ENCODE measurements at places on chromosomes 1 and 21.
A peak's percentile ranks its signal among the peaks of the same experiment; 100 is the strongest.

DNA sequence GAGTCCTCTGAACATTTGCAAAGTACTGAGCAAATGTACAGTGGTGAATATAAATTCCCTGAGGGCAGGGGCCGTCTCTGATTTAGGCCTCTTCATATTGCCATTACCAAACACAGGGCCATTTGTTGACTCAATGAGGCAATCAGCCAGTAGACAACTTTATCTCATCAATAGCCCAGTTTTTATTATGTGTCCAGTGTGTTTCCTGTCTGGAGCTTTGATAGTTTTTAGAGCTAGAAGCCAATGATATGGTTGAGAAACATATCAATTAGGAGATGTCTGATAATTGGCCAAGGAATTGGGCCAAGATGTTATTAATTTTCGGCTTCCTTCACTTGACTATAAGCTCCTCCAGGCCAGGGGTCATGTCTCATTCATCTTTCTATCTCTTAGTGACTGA lies 163.0 kb downstream of the ROR1 start:
- no peak for DNase-seq

DNA sequence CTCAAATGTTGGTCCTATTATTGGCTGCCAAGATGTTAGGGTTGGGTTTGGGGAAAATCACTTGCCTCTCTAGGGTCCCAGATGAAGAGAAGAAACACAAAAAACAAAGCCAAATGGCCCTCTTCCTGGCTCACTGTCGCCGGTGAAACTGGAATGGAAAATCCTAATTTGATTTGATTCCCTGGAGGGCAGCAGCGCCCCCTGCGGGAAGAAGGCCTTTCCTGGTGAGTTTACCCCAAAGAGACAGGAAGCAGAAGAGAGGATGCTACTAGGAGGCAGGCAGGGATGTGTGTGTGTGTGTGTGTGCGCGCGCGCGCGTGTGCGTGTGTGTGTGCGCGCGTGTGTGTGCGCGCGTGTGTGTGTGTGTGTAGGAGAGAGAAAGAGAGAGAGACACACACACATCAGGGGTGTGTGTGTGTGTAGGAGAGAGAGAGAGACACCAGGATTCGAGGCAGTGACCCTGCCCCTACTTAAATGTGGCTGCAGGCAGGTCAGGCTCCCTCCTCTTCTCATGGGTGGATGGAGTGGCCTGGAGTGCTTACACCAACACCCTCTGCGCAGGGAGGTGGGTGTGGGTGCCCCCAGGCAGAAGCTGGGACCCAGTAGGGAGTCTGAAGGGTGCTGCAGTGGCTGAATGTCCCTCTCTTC lies 3.1 kb upstream of the SELENON start:
- peak; percentile 92 for DNase-seq

GRCh38 chr1:181104790-181105133 lies 16.3 kb downstream of the IER5 start:
- no peak for DNase-seq

GRCh38 chr21:21713651-21714180 lies 715.5 kb downstream of the NCAM2 start:
- no peak for DNase-seq

GRCh38 chr1:46717654-46718053 lies 1.3 kb downstream of the EFCAB14 start:
- no peak for DNase-seq

GRCh38 chr1:203276408-203276807 lies 28.9 kb upstream of the BTG2 start:
- DNase-seq: no peak

GRCh38 chr1:203180611-203181330 lies 5.1 kb upstream of the MYBPH start:
- no peak for DNase-seq

- DNase-seq: no peak
Measured at GRCh38 chr1:70897273-70897672, 150.3 kb downstream of the PTGER3 start.

DNA sequence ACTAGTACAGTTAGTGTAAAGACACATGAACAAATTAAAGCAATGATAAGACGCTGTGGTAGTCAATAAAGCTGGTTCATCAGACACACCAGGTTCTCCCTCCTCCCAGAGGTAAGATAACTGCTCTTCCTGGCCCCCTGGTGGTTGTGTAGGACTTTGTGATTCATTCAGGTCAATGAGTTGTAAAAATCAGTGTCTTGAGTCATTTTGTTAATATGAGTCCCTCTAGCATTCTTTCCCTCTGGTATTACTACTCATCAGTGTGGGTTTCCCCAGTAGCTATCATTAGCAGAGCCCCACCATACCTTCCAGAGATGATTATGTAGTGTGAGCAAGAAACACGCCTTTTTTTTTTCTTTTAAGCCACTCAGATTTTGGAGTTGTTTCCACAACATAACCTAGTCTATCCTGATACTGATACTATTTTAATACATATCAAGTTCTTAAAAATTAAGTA lies 3.6 kb upstream of the SETDB1 start:
- DNase-seq: peak; percentile 83

GRCh38 chr1:10866321-10867093 lies 70.1 kb upstream of the CASZ1 start:
- no peak for DNase-seq

- DNase-seq: no peak
Measured at GRCh38 chr1:55593298-55593697, 378.1 kb upstream of the USP24 start.

DNA sequence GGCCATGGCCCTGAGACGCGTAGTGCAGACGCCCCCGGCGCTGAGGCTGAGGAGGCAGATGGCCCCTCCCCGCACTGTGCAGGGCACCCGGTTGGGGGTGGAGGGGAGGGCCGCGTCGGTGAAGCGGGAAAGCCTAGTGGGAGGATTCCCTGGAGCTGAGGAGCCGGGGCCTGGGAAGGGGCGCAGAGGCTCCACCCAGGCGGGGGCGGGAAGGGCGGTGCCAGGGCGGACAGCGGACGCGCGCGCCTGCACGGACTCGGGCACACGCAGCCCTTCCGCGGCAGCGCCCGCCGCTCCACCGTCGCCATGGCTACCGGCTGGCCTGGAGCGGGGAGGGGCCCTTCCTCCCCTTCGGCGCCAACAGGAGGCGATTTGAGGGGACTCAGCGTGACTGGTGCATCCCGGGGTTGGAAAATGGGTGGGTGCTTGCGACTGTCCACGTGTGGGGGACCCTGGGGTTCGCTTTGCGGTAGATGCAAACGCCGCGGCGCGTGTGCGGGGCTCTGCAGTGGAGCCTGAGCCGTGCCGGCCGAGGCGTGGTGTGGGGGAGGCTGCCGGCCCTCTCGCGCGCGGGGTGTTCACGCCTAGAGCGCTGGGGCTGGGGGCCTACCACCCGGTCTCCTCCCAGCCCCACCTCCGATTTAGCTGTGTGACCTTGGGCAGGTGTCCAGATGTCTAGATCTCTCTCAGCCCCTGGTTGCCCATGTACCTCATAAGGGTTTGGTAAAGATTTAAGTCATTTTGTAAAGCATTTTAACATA lies 35.1 kb downstream of the PTPRF start:
- DNase-seq: peak; percentile 70

DNA sequence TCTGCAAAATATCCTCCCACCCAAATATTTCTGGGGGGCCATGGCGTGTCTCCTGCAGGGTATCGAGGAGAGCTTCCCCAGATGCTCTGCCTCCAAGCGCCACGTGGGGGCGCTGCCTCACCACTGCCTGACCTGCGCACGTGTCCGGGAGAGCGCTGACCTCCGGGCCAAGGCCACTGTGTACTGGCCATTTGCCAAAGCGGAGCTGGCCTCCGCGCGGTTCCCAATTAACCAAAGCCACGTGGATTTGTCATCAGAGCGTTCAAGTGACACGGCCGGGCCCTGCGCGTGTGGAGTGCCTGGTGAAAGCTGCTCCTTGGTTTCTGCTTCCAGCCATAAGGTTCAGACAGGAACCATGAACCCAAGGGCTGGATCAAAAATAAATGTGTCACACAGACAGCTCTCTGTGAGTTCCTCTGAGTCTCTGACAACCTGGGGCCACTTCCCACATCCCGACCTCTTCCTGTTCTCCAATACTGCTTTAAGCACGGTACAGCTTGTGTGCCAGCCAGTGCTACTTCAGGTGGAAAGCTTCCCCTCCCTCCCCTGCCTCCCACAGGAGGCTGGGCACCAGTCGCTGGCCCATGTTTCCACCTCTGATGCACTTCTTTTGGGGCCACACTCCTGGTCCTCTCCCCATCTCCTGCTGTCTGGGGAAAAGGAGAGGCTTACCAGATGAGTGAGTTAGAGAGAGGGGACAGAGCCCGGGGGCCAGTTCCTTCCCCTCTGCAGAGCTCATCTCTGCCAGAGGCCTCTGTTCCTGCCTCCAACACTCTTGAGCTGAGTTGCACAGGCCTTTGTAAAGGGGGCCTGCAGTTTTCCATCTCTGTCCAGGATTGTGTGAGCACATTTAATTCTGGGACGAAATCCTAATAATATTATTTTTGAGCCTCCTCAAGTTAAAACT lies 26.1 kb downstream of the ZP4 start:
- peak; percentile 69 for DNase-seq

GRCh38 chr21:32463367-32463766 lies 50.9 kb downstream of the EVA1C start:
- DNase-seq: no peak

- no peak for DNase-seq
Measured at GRCh38 chr1:180907313-180908055, 5.2 kb upstream of the KIAA1614 start.

GRCh38 chr1:220222939-220223338 lies 49.3 kb downstream of the RAB3GAP2 start:
- DNase-seq: no peak

GRCh38 chr1:172588296-172589291 lies 55.6 kb downstream of the SUCO start:
- DNase-seq: no peak

DNA sequence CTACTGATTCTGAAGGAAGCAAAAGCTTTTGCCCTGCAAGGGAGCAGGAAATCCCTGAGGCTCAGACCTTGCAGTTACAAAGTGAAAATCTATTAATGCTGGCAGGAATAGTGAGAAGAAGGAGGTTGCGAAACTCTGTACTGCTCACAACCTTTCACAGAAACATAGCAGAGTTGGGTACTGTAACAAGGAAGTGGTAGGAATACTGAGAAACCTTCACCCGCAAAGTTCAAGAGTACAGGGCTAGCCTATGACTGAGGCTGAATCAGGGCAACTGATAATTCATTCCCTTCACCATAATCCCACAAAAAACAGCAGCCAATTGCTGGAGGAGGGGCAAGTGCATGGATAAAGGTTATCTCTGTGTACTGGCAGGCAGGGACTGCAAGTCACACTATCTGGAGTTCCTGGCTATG lies 23.9 kb upstream of the KCTD3 start:
- DNase-seq: no peak

GRCh38 chr1:154529308-154529707 lies 27.1 kb upstream of the SHE start:
- no peak for DNase-seq

GRCh38 chr1:201059401-201059800 lies 35.9 kb upstream of the KIF21B start:
- no peak for DNase-seq

DNA sequence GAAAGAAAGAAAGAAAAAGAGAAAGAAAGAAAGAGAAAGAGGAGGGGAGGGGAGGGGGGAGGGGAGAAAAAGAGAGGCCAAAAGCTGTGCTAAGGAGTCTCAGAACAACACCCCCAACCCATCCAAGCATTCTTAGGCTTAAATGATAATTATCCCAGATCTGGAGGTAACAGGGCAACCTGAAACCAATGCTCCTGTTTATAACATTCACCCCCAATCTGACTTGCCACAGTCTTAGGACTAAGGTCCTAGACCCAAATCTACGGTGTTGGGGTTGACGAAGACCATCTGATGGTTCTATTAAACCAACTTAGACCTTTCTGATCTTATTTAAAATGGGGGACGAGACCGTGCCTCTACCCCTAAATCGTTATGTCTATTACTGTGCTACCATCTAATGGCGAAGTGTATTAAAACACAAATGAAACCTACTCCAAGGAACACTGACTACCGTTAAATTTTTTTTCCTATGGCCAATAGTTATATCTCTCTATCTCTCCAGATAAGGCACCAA lies 119.3 kb upstream of the CDC42BPA start:
- DNase-seq: no peak

DNA sequence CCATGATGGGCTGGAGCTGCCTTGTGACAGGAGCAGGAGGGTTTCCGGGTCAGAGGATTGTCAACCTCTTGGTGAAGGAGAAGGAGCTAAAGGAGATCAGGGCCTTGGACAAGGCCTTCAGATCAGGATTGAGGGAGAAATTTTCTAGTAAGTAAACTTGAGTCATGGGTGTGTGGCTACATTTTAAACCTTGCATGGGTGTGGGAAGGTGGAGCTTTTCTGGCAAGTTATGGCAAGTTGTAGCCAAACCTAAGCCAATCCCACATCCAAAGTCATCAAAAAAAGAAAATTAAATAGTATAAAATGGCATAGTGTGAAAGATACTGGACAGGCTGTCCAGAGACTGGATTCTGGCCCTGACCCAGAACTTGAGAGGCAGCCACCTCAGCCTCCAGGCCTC lies 39.8 kb upstream of the HSD3B1 start:
- no peak for DNase-seq

DNA sequence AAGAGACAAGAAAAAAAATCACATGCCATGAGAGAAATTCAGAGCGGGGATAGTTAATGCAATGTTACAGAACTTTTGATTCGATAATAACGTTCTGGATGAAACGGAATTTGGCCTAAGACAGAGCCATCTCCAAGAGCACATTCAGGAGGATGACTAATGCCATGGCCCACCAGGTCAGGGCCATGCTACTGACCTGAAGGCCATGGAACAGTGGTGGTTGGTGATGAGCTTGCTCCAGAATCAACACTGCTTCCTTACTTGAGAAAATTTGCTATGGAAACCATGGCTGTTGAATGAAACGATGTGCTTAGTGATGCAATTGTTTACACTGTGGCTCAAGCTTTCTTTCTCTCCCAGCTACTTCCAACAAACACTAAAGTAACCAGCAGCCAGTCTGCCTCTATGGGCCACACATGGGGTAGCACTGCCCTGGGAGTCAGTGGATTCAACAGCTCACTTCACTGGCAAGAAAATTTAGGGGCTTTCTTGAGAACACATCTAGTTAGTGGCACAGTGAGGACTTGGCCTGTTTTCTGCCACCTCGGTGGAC lies 299.1 kb downstream of the PCP4 start:
- no peak for DNase-seq

GRCh38 chr1:15816674-15817073 lies 9.2 kb upstream of the UQCRHL start:
- no peak for DNase-seq
